ENCODE measurements at places on chromosomes 7 and 10.

GRCh38 chr7:151432658-151433521, 7.1 kb downstream of the CRYGN start:
- no peak for DNase-seq

- DNase-seq = no peak
Observed at GRCh38 chr10:24034571-24034970, 174.4 kb upstream of the KIAA1217 start.

DNA sequence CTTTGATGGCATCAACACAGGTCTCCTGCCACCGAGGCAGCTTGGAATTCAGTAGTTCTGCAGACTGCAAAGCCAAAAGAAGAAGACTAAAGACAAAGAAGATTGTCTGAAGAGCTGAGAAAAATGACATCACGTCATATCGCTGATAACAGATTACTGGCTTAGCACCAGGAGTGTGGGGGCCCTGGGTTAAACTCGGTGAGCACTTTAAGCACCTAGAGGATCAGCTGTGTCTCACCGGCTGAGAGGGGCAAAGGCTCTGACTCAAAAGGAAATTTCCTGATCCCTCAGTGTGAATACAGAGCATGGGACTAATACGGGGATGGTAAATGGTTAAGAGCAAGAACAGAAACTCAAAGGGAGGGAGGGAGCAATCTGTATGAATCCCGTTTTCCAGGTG, 30.7 kb downstream of the BRI3 start:
- no peak for DNase-seq

GRCh38 chr10:57657164-57657765, 610.4 kb downstream of the IPMK start:
- peak; percentile 68 for DNase-seq

DNA sequence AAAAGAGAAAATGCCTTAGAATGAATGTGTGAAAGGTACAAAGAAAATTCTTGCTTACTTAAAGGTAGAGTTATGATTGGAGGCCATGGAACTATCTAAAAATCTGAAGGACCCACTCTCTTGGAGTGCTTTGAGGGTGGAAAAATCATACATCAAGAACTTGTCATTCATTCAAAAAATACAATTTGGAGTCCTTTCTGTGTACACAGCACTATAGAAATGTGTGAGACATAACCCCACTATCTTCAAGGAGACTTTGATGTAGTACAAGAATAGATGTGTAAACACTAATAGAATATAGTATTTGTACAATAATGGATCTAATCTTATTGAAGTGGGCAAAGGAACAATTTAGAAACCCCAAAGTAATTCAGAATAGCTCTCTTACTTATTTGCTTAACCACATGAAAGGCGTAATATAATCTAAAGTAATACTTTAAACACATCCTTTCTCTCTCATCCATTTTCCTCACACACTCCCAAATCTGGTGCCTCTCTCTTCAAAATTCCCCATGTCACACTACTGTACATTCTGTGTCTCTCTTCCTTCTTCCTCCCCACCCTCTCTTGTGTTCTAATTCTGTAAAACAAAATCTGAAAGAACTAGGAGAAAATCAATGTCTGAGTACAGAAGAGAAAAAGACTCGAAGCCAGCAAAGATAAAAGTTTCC, 166.7 kb downstream of the DNAJB9 start:
- DNase-seq = no peak

GRCh38 chr10:62270020-62270419, 1.4 kb upstream of the RTKN2 start:
- DNase-seq = no peak

- no peak for DNase-seq
Observed at GRCh38 chr10:11150231-11150731, 132.6 kb downstream of the CELF2 start.

DNA sequence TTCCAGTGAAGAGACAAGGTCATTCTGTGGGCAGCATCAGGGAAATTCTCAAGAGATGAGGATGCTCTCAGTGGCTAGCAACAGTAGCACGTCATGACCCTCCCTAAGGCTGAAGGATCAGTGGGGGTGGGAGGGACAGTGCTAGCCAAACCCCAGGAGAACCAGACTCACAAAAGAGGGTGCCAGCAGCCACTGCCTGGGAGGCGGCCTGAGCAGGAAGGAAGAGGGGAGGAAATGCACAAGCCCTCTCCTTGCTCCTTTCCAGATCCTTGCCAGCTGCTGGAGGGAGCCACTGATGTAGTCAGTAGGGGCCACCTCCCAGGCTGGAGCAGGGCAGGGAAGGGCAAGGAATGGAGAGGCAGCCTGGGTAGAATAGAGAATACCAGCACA, 302.7 kb downstream of the RPS24 start:
- peak; percentile 91 for DNase-seq

DNA sequence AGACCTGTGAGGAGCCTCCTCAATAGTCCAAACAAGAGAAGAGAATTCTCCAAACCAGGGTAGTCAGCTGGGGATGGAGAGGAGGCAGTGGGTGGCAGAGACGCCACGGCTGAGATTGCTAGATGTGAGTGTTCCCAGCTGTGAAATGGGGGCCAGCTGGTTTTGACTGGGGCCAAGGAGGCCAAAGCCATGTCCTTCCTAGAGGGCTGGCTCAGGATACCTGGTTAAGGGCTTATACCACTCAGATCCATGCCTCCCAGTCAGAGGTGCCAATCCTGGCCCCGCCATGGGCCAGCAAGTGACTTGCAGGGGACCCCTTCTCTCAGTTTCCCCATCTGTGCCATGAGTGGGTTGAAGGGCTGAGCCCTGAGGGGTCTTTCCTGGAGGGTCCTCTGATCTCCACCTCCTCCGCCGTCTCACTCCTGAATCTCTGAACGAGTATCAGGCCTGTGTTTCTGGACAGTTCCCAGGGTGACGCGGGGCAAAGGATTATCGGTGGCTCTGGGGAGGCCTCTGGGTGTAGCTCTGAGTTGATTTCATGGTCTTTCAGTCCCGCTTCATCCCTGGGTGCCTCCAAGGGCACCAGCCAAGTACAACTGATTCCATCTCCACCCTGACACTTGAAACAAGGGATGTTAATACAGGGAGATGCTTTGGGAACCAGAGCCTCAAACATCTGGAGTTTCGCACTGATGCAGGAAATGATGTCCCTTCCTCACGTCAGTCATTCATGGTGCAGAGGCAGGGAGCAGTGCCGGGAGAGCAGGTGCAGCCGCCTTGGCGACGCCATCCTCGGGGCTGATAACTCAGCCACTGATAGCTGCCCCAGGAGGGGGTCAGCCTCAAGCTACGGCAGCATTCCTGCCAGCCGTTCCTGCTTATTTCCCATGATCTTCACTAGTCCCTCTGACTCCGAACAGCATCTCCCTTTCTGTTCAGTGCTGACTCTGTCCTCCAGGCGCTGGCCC, 126.7 kb downstream of the RGS10 start:
- no peak for DNase-seq

Data from astrocyte of the spinal cord (primary cell).